ENCODE measurements at places on chromosomes 12 and 14.

DNA sequence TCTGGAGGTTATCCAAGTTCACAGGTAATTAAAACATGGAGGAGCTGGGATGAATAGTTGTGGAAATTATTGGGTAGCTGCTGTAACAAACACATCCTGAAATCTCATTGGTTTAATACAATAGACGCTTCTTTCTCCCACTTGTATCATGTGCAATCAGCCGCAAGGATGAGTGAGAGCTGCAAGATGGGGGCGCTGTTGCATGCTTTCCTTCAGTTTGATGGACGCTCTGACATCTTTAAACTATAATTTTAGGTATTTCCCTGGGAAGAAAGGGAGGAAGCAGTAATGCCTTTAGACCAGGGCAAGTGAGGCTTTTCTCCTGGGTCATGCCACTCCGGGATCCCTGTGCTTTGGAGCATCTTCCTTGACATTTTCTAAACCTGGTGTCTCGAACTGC lies 178.7 kb downstream of the PAWR start:
- no peak for DNase-seq

GRCh38 chr14:68714991-68715924 lies 77.6 kb downstream of the ZFP36L1 start:
- DNase-seq, result peak; percentile 90

- no peak for DNase-seq
Observed at GRCh38 chr12:49972641-49973360, at the start of gene AQP6. Gene AQP6 (plus strand): TSS chr12:49972947. CDS start chr12:49973174, 227 bp downstream.

- DNase-seq, result no peak
Observed at GRCh38 chr14:20001863-20002262, at the start of gene OR4Q2. Gene OR4Q2 (plus strand): TSS chr14:20002163.

DNA sequence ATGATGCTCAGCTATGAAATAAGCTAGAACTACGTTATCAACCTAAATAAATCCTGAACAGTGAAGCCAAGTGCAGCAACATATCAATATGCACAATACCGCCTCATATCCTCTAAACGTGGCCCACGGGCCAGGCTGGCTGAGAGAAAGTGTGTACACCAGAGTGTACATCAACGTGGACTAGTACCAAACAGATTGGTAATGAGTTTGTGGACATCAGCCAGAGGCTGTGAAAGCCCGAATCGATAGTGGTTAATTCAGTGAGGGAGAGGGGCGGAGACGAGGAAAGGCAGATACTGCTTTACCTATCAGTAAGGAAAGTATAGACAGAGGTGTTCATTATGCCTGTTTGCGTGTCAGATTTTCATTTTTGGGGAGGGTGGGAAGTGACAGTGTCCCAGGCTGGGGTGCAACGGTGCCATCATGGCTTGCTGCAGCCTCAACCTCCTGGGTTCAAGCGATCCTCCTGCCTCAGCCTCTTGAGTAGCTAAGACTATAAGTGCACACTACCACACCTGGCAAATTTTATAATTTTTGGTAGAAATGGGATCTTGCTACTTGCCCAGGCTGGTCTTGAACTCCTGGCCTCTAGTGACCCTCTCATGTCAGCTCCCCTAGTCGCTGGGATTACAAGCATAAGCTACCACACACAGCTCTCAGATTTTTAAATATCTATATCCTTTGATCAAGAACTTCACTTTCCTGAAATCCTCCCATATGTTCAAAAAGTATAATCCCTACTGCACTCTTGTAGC lies 50.1 kb downstream of the ANAPC7 start:
- no peak for DNase-seq

DNA sequence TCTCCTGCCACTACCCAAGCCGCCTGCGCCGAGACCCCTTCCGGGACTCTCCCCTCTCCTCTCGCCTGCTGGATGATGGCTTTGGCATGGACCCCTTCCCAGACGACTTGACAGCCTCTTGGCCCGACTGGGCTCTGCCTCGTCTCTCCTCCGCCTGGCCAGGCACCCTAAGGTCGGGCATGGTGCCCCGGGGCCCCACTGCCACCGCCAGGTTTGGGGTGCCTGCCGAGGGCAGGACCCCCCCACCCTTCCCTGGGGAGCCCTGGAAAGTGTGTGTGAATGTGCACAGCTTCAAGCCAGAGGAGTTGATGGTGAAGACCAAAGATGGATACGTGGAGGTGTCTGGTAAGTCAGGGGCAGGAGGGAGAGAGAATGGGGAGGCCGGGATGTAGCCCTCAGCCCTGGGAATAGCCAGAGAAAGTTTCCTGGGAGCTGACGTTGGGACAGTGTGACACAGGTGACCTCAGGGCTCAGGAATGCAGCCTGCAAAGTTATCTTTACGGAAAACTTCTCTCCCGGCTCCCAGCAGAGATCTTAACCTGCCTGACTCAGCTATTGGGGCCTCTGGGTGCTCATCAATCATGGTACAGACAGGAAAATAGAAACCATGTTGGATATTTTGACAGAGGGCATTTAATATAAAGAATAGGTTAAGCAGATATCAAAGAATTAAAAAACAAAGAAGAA lies 747 bp downstream of the HSPB8 start:
- DNase-seq, result no peak

DNA sequence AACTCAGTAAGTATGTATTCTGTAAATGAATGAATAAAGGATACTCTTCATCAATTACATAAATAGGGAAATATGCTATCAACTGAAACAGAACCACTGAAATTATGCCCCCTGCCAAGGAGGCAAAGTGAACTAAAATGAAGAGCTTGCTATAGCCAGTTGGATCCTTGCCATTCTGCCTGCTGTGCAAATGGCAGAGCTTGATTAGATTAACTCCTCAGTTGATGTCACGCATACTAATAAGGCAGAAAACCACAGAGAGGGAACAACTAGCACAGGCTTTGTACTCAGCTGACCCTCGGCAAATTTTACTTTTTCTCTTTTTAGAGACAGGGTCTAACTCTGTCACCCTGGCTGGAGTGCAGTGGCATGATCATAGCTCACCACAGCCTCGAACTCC lies 36.7 kb upstream of the FERMT2 start:
- no peak for DNase-seq

DNA sequence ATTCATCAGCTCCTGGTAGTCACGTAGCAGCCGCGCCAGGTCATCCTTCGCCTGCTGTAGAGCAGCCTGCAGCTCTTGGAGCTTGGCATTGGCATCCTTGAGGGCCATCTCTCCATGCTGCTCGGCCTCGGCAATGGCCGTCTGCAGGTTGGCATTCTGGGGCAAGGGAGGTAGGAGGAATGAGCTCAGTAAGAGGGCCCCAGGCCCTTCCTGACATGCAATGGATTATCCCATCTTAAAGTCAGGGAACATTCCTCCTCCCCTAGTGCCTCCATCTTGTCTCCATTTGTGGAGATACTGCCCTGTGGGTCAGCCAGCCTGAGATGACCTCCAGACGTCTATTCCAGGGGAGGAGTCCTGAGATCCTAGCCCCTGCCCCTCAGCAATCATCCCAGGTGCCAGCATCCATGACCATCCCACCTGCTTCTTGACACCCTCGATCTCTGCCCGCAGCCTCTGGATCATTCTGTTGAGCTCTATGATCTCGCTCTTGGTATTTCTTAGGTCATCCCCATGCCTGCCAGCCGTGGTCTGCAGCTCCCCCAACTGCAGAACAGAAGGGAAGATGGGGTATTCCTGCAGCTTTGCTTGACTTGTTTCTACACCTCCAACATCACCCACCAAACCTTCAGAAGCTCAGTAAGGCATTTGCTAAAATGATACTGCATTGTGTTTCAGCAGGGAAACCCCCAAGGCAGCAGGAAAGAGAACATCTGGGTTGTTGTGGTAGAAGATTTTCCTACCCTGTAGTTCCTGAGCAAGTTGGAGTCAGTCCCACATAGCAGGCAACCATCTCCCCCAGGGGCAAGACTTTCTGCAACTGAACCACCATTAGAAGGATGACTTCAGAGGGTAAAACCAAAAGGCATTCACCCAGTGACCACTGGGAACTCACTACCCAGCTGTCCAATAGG lies 4.4 kb downstream of the KRT3 start:
- DNase-seq, result no peak

GRCh38 chr12:123723011-123723410 lies 10.9 kb downstream of the ATP6V0A2 start:
- DNase-seq, result no peak

- DNase-seq, result no peak
Observed at GRCh38 chr12:18932715-18933114, 194.8 kb downstream of the CAPZA3 start.

DNA sequence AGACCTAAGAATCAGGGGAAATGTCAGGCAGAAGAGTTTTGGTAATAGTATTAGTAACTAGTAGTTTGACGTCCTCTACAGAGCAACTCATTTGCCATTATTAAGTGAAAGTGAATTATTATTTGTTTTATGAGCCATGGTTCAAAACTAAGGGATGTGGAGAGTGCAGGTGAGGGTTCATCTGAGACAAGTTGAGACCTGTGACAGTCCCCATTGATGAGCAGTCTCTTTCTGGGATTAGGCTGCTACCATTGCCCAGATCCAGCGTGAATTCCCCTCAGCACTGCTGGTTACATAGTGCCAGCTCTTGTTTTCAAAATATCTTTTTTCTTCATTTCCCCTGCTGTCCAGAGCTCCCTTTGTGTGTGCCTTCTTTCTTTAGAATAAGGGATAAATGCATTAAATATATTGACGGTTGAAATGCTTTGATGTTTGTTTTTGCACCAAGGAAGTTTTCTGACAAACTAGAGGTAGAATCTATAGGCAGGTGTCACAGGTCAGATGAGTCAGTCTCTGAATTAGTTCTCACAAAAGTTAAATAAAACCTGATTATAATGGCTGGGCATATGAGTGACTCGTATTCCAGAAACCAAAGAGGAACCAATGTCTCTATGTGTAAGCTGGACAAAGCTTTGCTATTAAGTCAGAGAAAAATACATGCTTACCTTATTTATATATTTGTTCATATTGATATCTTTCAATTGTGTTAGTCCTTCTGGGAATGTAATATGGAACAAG lies 381.4 kb downstream of the TMEM117 start:
- no peak for DNase-seq

DNA sequence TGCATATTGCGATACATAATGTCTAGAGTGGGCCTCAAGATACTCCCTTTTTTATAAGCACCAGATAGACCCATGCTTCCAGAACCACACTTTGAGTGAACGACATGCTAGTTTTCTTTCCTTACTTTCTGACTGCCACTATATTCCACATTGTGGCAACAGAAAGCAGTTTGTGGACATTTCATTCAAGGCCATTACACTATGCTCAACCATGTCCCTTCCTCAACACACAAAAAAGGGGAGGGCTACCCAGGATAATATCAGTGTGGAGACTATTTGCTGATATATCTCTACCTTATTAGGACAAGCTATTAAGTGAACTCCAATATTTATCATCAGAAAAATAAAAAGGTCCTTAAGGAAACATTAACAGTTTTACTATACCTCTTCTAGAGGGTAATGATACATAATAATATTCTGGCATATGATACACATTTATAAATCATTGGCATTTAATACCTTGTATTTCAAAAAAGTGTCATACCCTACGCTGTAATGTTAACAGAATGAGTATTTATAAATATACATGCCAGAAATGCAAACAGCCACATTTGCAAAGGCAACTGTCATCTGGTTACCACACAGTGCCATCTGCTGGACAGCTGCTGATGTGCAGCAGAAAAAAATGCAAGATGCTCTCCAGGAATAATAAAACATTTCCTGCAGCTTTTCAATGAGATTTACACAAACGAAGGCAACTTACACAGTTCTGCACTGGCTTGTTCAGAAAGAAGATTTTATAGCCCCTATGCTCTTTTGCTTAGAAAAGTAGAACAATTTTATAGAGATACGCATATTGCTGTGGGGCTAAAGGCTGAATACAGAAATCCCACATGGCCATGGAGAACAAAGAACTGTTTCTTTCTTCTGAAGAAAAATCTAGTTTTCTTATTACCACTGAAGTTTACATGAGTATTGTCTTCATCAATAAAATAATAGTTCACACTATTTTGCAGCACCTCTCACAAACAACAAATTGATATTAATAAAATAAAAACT lies 182.2 kb upstream of the GRIP1 start:
- peak; percentile 76 for DNase-seq

DNA sequence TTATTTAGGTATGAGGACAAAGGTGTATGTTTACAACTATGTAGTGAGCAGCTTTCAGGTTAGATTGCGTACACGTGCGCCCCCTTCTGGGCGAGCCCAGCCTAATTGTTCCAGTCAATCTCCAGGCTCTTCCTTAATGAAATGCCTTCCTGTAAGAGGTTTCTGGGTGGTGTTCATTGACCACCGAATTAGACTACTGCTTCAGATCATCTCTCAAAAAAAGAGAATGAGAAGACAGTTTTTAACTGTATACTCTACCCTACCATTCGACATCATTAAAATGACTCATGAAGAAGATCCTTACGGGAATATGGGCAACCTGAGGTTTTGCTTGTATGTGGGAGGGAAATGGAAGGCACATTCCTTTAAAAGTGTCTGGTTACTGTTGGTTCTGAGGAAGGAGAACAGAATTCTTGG lies 2.1 kb downstream of the LUM start:
- peak; percentile 71 for DNase-seq

- peak; percentile 91 for DNase-seq
Observed at GRCh38 chr14:77097006-77097699, 905 bp upstream of the CIPC start.

DNA sequence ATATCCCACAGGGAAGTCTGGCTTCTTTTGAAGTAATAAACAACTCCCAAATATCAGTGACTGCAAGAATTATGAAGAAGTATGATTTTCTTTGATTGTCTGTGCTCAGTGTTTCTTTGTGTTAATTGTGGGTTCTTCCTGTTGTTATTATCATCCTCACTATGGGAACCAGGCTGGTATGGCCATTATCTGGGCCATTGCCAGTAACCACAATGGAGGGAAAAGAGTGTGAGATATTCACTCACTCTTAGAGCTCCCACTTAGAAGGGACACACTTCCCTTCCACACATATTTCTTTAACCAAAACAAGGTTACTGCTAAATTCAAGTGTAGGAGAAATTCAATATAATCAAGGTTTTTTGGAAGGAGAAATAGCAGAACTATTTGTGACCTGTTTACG lies 503.7 kb downstream of the SLC6A15 start:
- DNase-seq, result no peak

DNA sequence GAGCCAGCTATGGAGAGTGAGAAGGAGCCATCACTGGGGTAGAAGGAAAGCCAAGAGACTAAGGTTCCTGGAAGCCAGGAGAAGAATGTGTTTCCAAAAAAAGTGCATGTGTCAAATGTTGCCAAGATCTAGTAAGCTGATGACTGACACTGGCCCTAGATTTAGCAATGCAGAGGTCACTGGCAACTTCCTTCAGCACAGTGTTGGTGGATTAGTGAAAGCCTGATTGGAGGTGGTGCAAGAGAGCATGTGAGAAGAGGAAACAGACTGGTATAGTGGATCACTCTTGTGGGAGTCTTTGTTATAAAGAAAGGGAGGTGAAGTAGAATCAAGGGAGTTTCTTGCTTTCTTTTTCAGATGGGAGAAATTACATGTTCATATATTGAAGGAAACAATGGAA lies 34.1 kb upstream of the CHGA start:
- DNase-seq, result peak; percentile 90

- DNase-seq, result no peak
Observed at GRCh38 chr14:101347893-101348777, 213.2 kb upstream of the DIO3 start.

DNA sequence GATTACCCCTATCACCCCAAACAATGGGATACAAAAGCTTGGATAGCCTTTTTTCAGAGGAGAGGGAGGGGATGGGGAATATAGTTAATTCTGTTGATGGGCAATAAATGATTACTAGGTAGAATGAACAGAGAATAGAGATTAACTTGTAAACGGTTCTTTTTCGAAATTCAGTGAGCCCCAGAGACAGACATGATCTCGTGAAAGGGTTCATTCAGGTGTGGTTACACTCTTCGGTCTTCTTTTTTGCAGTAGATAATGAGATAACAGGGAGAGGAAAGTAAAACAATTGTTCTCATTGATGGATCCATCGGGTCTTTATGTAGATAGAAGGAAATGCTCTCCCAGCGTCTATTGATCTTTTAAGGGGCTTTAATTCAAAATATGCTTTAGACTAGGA lies 69.3 kb upstream of the RASSF8 start:
- DNase-seq, result no peak
